ENCODE measurements at places on chromosomes 16 and 17. TPM values are rescaled to one million over a fixed set of nuclear protein-coding genes. Genes with fewer than 3 reads are reported as not detected.
A peak's percentile ranks its signal among the peaks of the same experiment; 100 is the strongest.

- H3K4me3 ChIP-seq = no peak overlapping the region
- H3K4me1 ChIP-seq = peaks cover 16% of the 10 kb centered on the region
These were observed 61.5 kb downstream of the USP22 start for GRCh38 chr17:20981046-20981920.

GRCh38 chr17:75823257-75824041 is 20.8 kb downstream of the UNC13D start:
- no peak overlapping the region for H3K27ac ChIP-seq
- no peak overlapping the region for H3K4me3 ChIP-seq
- DNase-seq = peak; percentile 88
- peaks cover 30% of the 10 kb centered on the region for H3K4me1 ChIP-seq
- H3K27me3 ChIP-seq = no peaks in the 10 kb centered on the region

- no peak overlapping the region for H3K4me3 ChIP-seq
- no peaks in the 10 kb centered on the region for H3K27me3 ChIP-seq
- H3K4me1 ChIP-seq = peaks cover 28% of the 10 kb centered on the region
- DNase-seq = no peak
- H3K27ac ChIP-seq = peak overlapping the region; percentile 84
These were observed 17.1 kb downstream of the LIG3 start for GRCh38 chr17:34997355-34997862.

DNA sequence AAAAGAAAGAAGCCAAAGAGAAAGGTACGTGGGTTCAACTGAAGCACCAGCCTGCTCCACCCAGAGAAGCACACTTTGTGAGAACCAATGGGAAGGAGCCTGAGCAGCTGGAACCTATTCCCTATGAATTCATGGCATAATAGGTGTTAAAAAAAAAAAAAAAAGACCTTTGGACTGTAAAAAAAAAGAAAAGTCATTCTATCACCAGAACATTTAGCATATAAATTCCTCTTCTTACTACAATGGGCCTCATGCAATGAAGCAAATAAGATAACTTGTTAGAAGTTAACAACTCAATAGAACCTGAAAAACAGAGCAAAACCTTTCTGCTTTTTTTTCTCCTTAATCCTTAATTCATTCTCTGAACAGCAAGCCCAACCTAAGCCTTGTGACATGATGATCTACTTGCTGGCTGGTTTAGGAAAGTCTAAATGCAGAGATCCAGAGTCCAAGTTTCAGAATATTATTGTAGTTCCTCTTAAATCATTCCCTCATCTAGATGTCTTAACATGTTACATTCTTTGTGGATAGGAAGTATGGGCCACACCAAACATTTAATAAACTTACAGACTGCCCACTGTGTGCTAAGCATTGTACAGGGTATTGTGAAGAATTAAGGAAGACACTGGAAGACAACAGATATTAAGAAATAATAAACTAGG is 45.4 kb downstream of the BRCA1 start:
- no peak for DNase-seq
- H3K4me3 ChIP-seq = no peak overlapping the region
- no peaks in the 10 kb centered on the region for H3K4me1 ChIP-seq
- peaks cover 3% of the 10 kb centered on the region for H3K36me3 ChIP-seq
- H3K27ac ChIP-seq = no peak overlapping the region

DNA sequence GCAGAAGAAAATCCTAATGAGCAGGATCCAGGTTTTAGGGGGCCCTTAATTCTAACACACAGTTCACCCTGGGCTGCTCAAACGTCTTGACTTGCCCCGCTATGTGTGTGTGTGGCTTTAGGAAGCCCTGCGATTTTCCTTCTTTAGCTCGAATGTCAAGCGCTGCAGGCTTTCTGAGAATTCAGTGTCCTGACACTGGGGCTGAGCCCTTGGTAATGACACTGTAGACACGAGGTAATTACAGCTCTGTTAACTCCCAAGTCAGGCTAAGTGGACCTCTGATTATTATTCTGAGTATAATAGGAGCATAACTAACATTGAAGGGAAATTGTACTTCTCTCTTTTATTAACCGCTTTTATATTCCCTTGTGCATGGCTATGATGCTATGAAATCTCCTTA is 202.1 kb downstream of the RBFOX1 start:
- no peak overlapping the region for H3K27ac ChIP-seq
- H3K4me1 ChIP-seq = no peaks in the 10 kb centered on the region
- H3K36me3 ChIP-seq = no peaks in the 10 kb centered on the region
- no peaks in the 10 kb centered on the region for H3K27me3 ChIP-seq
- DNase-seq = no peak

DNA sequence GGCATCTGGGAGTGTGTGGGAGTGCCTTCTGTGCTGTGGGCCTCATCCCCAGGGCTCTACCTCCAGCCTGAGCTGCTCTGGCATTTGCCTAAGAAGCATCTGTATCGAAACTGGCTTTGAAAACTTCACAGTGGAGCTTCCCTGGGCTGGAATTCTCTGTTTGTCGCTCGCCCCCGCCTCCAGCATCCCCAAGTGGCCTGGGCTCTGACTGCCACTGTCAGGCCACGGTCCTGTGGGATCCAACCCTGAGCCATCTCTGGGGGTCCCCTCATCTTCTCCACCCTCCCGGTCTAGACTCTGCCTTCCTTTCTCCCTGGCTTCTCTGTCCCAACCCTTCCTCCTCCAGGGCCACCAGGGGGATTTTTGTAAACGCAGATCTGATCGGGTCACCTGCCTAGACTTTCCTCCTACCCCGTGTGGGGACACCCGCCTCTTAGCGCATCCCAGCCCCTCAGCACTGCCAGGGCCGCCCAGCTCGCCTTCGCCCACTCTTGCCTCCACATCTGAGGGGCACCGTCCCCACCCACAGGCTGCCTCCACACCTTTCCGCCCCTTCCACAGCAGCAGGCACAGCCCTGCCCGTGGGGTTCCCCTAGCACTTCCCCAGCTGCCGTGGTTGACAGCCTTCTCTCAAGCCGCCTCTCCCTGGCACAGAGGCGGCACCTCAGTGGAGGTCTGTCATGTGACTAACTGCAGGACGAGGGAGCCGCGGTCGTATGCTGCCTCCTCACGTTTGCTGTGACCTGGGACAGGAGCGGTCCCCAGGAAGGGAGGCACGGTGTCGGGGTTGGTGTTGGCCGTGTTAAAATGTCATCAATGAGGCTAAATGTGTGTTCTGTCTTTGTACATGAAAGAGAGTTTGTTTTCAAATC is 12.0 kb downstream of the TBC1D24 start:
- no peak overlapping the region for H3K4me3 ChIP-seq
- peaks cover 3% of the 10 kb centered on the region for H3K36me3 ChIP-seq
- H3K27me3 ChIP-seq = no peaks in the 10 kb centered on the region
- H3K27ac ChIP-seq = peak overlapping the region; percentile 67
- DNase-seq = peak; percentile 89

GRCh38 chr17:76252040-76252954 is 12.0 kb upstream of the RNF157 start:
- DNase-seq = peak; percentile 11
- H3K27me3 ChIP-seq = no peaks in the 10 kb centered on the region
- H3K36me3 ChIP-seq = no peaks in the 10 kb centered on the region
- peak overlapping the region; percentile 60 for H3K27ac ChIP-seq

Gene OGFOD3
- total RNA-seq = 19.9 TPM

Gene MYH8
- total RNA-seq = not detected

Gene MILR1
- total RNA-seq = not detected
